Stimulated activated CD4-positive, alpha-beta T cell treated with anti-CD3 and anti-CD28 coated beads, Interleukin-15, amount 100 ng/mL, for 48 hours (primary cell): ENCODE measurements at places on chromosomes 4 and X.

DNA sequence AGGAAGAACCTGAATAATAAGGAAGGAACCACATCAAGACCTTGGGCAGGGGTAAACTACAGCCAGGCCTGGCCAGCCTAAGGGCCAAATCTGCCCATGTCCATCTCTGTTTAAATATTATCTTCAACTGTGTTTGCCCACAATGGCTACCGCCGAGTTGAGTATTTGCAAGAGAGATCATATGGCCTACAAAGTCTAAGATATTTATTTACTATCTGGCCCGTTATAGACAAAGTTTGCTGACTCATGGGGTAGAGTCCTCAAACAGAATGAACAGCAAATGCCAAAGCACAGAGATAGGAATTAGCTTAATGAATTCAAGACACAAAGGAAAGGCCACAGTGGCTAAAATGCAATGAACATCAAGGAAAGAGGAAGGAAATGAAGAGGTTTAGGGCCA, 44.8 kb downstream of the RPS6KA3 start:
- no peak for DNase-seq

DNA sequence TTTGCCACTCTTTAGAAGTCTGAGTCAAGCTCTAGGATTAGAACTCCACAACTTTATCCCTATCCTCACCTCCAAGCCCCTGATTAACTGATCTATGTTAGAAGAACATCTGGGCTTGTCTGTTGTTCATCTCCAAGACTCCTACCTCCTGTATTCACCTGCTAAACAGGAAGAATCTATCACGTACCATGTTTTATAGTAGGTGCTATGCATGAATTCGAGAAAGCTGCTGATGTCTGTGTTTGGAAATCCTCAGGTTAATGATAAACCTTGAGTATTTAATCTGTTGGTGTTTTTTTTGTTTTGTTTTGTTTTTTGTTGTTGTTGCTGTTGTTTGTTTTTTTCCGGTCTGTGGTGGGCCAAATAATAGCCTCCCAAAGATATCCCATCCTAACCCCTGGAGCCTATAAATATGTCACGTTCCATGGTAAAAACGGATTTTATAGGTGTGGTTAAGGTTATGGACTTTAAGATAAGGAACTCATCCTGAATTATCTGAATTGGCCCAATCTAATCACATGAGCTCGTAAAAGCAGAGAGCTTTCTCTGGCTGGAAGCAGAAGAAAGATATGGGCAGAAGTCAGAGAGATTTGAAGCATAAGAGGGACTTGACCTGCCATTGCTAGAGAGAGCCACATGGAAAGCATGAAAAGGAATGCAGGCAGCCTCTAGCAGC, 101.2 kb upstream of the DUSP21 start:
- DNase-seq, result no peak

- no peak for DNase-seq
These were observed 40.2 kb upstream of the HS3ST1 start for GRCh38 chr4:11468901-11469300.

- DNase-seq, result no peak
These were observed 1345.2 kb downstream of the FSTL5 start for GRCh38 chr4:160818571-160818970.

- no peak for DNase-seq
These were observed 317 bp downstream of the CMC4 start for GRCh38 chrX:155070663-155070974.
